ENCODE measurements at places on chromosomes 2 and 18. TPM values are rescaled to one million over a fixed set of nuclear protein-coding genes. Genes with fewer than 3 reads are reported as not detected.

DNA sequence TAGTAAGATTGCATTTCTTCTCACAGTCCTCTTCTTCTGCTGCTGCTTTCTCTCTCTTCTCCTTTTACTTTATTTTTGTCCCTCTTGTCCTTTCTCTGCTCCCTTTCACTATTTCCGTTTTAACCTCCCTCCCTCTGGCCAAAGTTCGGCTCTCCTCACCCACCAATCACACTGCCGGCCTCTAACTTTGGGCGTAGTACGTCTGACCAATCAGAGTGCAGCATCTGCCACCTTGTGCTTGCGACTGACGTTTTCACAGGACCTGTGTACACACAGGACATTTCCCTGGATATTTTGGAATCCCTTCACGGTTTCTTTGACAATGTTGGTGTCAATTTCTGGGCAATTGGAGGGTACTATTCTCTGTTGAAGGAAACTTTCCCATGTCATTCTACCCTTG, 22.6 kb upstream of the ICOS start:
- peaks cover 17% of the 10 kb centered on the region for H3K4me1 ChIP-seq
- H3K27ac ChIP-seq: no peak overlapping the region

- H3K36me3 ChIP-seq: no peaks in the 10 kb centered on the region
- H3K27ac ChIP-seq: no peak overlapping the region
- H3K27me3 ChIP-seq: no peaks in the 10 kb centered on the region
Measured at GRCh38 chr2:215215637-215216036, 77.2 kb upstream of the ABCA12 start.

DNA sequence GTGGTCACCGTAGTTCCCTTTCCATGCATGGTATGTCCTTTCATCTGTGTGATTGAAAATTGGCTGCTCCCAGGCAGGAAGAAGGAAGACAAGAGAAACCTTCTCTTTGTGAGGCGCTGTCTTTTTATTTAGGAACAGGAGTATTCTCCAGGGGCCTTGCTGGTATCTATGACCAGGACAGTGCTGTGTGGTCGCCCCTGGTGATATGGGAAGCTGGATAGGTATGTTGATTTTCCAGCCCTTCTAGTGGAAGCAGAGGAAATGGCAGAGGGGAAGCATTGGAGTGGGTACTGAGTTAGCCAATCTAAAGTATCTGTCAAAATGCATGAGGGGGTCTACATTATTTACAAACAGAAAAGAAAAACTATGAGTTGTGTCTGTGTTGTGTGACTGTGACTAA, 226.6 kb downstream of the MTX2 start:
- H3K27ac ChIP-seq: no peak overlapping the region
- peaks cover 32% of the 10 kb centered on the region for H3K27me3 ChIP-seq
- H3K4me3 ChIP-seq: no peak overlapping the region
- no peak for DNase-seq
- no peaks in the 10 kb centered on the region for H3K36me3 ChIP-seq

DNA sequence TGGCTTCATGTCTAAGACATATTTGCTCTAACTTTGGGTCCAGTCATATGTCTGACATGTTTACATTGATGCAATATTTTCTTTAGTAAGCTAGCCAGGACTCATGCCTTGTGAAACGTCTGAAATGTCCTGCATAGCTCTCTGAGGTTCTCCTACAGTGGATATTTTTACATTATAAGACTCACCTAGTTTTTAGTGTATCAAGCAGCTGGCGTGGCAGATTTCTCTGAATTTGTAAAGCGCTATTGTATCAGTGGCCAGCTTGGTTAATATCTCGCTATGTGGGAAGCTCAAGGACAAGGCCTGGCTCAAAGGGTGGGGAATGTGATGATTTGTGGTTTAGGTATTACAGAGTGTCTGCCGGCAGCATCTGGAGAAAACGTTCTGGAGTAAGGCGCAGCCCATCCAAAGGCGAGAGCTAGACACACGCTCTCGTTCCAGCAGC, 164.3 kb downstream of the LTBP1 start:
- no peak overlapping the region for H3K27ac ChIP-seq
- peaks cover 5% of the 10 kb centered on the region for H3K36me3 ChIP-seq
- no peaks in the 10 kb centered on the region for H3K27me3 ChIP-seq
- H3K4me1 ChIP-seq: peaks cover 9% of the 10 kb centered on the region
- DNase-seq: no peak
- no peak overlapping the region for H3K4me3 ChIP-seq

GRCh38 chr18:7953095-7953958, 386.2 kb downstream of the PTPRM start:
- H3K27ac ChIP-seq: no peak overlapping the region
- no peak for DNase-seq
- no peak overlapping the region for H3K4me3 ChIP-seq
- no peaks in the 10 kb centered on the region for H3K4me1 ChIP-seq
- no peaks in the 10 kb centered on the region for H3K36me3 ChIP-seq

DNA sequence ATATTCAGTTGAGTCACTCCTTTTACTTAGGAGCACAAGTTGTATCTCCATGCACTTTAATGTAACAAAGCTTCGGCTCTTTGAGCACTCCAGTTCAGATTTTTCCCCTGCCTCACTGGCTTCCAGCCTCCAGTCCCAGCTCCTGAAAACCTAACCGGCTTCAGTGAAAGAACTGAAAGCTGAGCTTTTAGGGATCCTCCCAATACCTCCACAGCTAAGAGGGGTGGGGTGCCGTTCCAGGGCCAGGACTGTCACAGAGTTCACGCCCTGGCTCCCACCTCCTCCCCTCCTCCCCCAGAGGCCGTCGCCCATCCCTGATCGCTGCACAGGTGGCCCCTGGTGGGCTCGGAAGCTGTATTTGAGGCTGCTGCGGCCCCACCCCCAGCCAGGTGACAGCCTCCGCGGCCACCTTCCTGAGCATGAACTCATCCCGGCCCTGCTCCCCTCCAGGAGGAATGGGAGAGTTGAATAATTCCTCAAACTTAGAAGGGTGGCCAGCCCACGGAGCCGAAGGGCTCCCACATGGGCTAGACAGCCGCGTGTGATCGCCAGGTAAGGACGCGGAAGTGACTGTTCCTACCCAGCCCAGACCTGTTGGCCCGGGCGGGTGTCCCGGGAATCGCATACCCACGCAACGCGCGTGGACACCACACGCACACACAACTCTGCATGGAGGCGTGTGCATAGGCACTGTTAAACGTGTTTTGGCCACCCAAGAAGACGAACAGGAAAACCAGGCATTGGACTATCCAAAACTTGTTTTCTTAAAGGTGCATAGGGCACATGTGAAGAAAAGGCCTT, 1.8 kb downstream of the MYO5B start:
- H3K4me1 ChIP-seq: peaks cover 4% of the 10 kb centered on the region
- peaks cover 76% of the 10 kb centered on the region for H3K27me3 ChIP-seq
- peak overlapping the region; percentile 94 for H3K4me3 ChIP-seq
- H3K36me3 ChIP-seq: no peaks in the 10 kb centered on the region
- peak overlapping the region; percentile 89 for H3K27ac ChIP-seq
- DNase-seq: no peak

DNA sequence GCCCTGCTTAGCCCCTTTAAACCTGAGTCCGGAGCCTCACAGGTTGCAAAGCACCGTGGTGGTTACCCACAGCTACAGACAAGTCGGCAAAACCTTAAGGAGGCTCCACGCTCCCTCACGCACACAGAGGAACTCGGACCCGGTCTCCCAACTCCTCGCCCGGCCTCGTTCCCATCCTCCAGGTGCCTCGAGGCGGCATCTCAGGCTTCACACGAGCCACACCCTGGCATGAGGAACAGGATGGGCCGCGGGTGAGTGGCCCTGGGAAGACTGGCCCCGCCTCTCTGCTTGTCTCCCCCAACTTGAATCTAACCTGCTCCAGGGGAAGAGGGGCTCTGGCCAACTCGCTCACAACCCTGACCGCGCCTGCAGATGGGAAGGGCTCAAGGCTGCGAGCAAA, 97.4 kb downstream of the EIPR1 start:
- H3K27ac ChIP-seq: no peak overlapping the region
- no peak for DNase-seq
- no peaks in the 10 kb centered on the region for H3K36me3 ChIP-seq

GRCh38 chr2:136143603-136144451, 25.9 kb upstream of the CXCR4 start:
- H3K36me3 ChIP-seq: no peaks in the 10 kb centered on the region
- no peak overlapping the region for H3K4me3 ChIP-seq
- H3K27me3 ChIP-seq: peaks cover 15% of the 10 kb centered on the region
- H3K27ac ChIP-seq: no peak overlapping the region
- no peaks in the 10 kb centered on the region for H3K4me1 ChIP-seq
- no peak for DNase-seq

- DNase-seq: no peak
- H3K4me1 ChIP-seq: peaks cover 8% of the 10 kb centered on the region
- H3K36me3 ChIP-seq: no peaks in the 10 kb centered on the region
- H3K27ac ChIP-seq: no peak overlapping the region
- no peak overlapping the region for H3K4me3 ChIP-seq
- H3K27me3 ChIP-seq: no peaks in the 10 kb centered on the region
Measured at GRCh38 chr2:169386722-169387121, 24.4 kb upstream of the LRP2 start.

DNA sequence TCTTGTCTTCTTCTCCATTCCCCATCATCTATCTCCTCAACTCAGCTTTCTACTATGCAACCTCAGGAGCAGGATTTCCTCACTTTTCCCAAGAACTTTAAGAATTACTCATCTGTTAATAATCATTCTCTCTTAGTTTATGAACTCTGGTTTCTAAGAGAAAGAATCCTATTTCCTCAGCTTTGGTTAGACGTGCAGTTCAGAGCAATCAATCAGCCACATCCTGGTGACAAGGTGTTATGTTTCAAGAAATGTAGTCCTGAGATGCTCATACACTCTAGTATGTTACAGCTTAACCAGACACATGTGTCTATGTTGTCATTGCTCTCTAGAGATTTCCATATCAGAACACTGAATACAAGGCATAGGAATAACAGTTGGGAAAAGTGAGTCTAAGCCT, 277.9 kb downstream of the MBD2 start:
- H3K27me3 ChIP-seq: no peaks in the 10 kb centered on the region
- peaks cover 10% of the 10 kb centered on the region for H3K4me1 ChIP-seq
- no peak overlapping the region for H3K27ac ChIP-seq
- no peak for DNase-seq

- H3K4me1 ChIP-seq: no peaks in the 10 kb centered on the region
- H3K4me3 ChIP-seq: no peak overlapping the region
- no peak overlapping the region for H3K27ac ChIP-seq
- H3K27me3 ChIP-seq: peaks cover 8% of the 10 kb centered on the region
Measured at GRCh38 chr2:120385355-120386127, 39.6 kb downstream of the INHBB start.

- peaks cover 31% of the 10 kb centered on the region for H3K27me3 ChIP-seq
- H3K4me3 ChIP-seq: peak overlapping the region; percentile 96
- peaks cover 21% of the 10 kb centered on the region for H3K4me1 ChIP-seq
- H3K36me3 ChIP-seq: peaks cover 25% of the 10 kb centered on the region
- peak overlapping the region; percentile 98 for H3K27ac ChIP-seq
Measured at GRCh38 chr2:66433695-66433944, 1.3 kb upstream of the MEIS1 start.

- no peak overlapping the region for H3K4me3 ChIP-seq
- no peak for DNase-seq
- no peaks in the 10 kb centered on the region for H3K27me3 ChIP-seq
- no peak overlapping the region for H3K27ac ChIP-seq
- peaks cover 8% of the 10 kb centered on the region for H3K36me3 ChIP-seq
Measured at GRCh38 chr2:73257425-73258125, 23.5 kb downstream of the CCT7 start.

GRCh38 chr2:145155196-145155595, 635.3 kb upstream of the ZEB2 start:
- H3K27ac ChIP-seq: no peak overlapping the region
- no peak for DNase-seq
- H3K4me3 ChIP-seq: no peak overlapping the region
- peaks cover 15% of the 10 kb centered on the region for H3K4me1 ChIP-seq

DNA sequence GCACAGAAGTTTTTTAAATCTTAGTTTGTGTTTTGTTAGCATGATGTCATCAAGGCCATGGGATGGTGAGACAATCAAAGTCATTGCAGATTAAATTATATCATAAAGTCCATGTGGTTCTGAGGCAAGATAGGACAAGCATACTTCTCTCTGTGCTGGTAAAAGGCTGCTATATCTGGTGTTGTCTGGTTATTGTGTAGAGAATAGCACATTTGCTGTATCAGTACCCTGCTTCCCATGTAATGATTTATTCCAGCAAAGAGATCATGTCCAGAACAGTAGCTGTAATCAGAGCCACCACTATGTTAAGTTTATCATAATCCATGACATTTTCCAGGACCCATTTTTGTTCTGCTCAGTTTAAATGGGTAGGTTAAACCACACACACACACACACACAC, 123.0 kb downstream of the TTC27 start:
- no peak for DNase-seq
- no peak overlapping the region for H3K4me3 ChIP-seq
- H3K27ac ChIP-seq: no peak overlapping the region
- H3K4me1 ChIP-seq: no peaks in the 10 kb centered on the region
- peaks cover 22% of the 10 kb centered on the region for H3K36me3 ChIP-seq

GRCh38 chr2:7089284-7089683, 172.1 kb downstream of the RNF144A start:
- H3K4me1 ChIP-seq: peaks cover 9% of the 10 kb centered on the region
- H3K4me3 ChIP-seq: no peak overlapping the region
- no peak for DNase-seq
- no peak overlapping the region for H3K27ac ChIP-seq
- H3K36me3 ChIP-seq: peaks cover under 1% of the 10 kb centered on the region

- H3K27me3 ChIP-seq: no peaks in the 10 kb centered on the region
- no peak for DNase-seq
- H3K27ac ChIP-seq: no peak overlapping the region
- no peaks in the 10 kb centered on the region for H3K36me3 ChIP-seq
Measured at GRCh38 chr2:58515827-58516573, 274.9 kb upstream of the FANCL start.

GRCh38 chr2:28779001-28779400, 27.4 kb downstream of the PPP1CB start:
- peaks cover 22% of the 10 kb centered on the region for H3K36me3 ChIP-seq
- DNase-seq: no peak
- H3K27ac ChIP-seq: no peak overlapping the region
- H3K4me3 ChIP-seq: no peak overlapping the region
- no peaks in the 10 kb centered on the region for H3K27me3 ChIP-seq

DNA sequence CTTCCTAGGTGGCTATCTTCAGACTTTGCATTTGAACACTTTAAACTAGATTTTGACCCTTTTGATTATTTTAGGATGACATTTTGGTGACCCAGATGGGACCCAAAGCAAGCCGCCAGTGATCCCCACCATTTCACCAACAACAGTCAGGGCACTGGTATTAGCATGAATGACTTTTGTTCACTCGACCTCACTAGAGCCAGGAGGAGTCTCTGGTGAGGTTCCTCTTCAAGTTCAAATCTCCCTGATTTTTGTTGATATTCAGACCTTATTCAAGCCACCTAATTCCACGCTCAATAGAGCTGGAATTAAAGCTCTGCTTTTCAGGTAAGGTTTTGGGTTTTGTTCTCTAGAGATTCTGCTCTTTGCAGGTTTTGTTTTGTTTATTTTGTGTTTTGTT, 202.3 kb downstream of the MREG start:
- H3K4me3 ChIP-seq: no peak overlapping the region
- no peaks in the 10 kb centered on the region for H3K4me1 ChIP-seq
- no peak overlapping the region for H3K27ac ChIP-seq
- H3K36me3 ChIP-seq: no peaks in the 10 kb centered on the region
- no peaks in the 10 kb centered on the region for H3K27me3 ChIP-seq

Gene SCG2
- total RNA-seq: 75.1 TPM

Gene VWC2L
- total RNA-seq: 0.17 TPM

Gene STARD6
- total RNA-seq: not detected

Gene AGBL5
- total RNA-seq: 24.3 TPM

Gene SPATA3
- not detected for total RNA-seq

Gene SLC25A52
- total RNA-seq: not detected

Gene MYO7B
- total RNA-seq: 5.0 TPM

Gene AFF3
- 29.2 TPM for total RNA-seq

Gene FMNL2
- total RNA-seq: 62.1 TPM

Gene ABCG5
- 0.10 TPM for total RNA-seq

Gene CIDEA
- total RNA-seq: not detected

Gene HTR2B
- not detected for total RNA-seq

Measured in type B pancreatic cell (in vitro differentiated cells).